ENCODE measurements at places on chromosomes 6 and 20.

GRCh38 chr6:149046164-149046821, 271.2 kb upstream of the TAB2 start:
- DNase-seq, result no peak

GRCh38 chr20:37407019-37407566, 61.2 kb downstream of the SRC start:
- no peak for DNase-seq

DNA sequence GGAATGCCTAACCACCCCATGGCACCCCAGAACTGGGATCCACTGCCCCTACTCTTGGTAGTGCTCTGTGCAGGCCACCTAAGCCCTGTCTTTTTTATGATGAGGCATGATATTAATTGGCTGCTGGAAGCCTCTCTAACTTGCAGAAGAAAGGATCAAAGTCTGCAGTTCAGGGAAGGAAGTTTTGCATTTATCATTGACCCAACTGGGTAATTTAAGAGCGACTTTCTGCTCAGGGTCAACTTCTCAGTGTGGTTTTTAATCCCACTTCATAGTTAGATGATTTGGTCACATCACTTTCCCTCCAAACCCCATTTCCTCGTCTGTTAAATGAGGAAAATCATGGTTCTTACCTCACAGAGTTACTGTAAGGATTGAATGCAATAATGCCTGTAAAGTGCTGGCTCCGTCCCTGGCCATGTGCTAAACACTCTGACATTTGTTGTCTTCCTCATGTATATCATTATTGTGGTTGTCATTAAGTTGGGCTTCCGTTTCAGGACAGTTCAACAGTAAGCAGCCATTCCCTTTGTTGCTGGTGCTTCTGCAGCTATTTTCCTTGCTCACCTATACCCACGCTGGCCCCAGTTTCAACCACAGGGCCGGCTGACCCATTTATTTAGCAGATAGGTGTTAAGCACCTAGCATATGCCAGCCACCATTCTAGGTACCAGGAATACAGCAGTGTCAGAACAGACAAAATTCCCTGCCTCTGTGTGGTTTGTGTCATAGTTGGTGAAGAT, 14.2 kb downstream of the E2F3 start:
- DNase-seq, result no peak

DNA sequence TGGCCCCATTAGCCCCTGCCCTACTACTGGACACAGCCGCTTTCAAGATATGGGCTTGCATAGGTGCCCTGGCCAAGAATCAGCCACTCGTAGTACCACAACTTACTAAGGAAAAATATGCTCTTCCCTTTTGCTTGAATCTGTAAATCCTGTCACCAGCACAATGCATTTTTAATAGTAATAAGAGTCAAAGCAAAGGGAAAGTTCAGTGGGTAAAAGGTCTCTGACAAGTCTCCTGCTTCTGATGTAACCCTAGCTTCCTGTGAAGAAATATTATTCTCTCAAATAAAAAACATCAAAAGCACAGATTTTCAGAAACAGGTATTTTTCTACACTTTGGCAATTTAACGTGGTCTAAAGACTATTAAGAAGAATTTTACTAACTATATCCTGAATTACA, 373.8 kb downstream of the GJA1 start:
- no peak for DNase-seq

GRCh38 chr6:45707176-45707575, 308.5 kb downstream of the CLIC5 start:
- no peak for DNase-seq

- DNase-seq, result no peak
These were observed 364 bp downstream of the FRS3 start for GRCh38 chr6:41779336-41779735.

DNA sequence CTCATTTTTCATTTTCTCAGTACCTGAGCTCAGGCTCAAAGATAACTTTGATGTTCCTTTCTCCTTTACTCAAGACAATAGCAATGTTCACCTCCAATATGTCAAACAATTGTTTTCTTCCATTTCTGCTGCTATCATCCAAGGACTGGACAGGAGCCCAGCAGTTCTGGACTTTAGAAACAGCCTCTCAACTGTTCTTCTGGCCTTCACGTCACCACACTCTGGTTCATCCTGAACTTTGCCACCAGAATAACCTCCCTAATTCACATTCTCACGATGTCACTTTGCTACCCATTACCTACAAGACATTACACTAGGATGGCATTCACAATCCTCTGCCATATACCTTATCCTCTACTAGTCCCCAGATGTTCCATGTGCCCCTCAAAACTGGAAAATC, 60.6 kb upstream of the PLEKHG1 start:
- DNase-seq, result no peak

DNA sequence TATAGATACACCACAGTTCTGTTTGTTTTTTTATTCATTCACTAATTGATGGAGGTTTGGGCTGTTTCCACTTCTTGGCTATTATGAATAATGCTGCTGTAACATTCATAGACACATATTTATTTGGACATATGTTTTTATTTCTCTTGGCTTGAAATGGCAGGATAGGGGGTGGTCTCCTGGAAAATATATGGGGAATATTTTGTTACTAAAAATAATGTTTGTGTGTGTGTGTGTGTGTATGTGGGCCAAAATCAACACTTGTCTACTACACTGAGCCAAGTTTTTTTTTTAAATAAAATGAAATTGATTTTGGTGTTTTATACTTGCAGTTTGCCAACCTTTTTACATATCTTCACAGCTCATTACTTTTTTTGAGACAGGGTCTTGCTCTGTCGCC, 264.4 kb upstream of the SULF2 start:
- no peak for DNase-seq

- DNase-seq, result no peak
These were observed 957.5 kb upstream of the EPHA7 start for GRCh38 chr6:94376876-94377275.

DNA sequence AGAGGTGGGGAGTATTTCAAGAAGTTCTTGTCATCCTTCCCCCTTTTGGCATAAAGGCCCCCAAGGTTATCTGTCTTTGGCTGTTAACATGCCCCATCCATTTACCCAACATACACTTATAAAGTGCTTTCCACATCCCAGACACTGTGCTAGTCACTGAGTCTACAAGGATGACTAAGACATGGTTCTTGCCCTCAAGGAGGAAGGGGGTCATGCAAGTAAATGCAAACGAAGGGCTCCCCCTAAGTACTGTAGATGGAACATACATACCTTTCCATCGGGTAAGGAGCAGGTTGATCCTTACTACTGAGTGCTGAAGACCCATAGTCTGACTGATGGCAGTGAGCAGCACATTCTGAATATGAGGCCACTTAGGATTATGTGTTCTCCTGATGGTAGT, 38.3 kb downstream of the HECA start:
- DNase-seq, result no peak

- no peak for DNase-seq
These were observed 45.9 kb upstream of the POU5F1 start for GRCh38 chr6:31216208-31216898.

GRCh38 chr6:20769631-20770030, 235.4 kb downstream of the CDKAL1 start:
- DNase-seq, result no peak

GRCh38 chr6:158703111-158703836, 53.4 kb downstream of the SYTL3 start:
- DNase-seq, result no peak

- DNase-seq, result peak; percentile 88
These were observed 20.8 kb downstream of the C20orf203 start for GRCh38 chr20:32652739-32653526.

DNA sequence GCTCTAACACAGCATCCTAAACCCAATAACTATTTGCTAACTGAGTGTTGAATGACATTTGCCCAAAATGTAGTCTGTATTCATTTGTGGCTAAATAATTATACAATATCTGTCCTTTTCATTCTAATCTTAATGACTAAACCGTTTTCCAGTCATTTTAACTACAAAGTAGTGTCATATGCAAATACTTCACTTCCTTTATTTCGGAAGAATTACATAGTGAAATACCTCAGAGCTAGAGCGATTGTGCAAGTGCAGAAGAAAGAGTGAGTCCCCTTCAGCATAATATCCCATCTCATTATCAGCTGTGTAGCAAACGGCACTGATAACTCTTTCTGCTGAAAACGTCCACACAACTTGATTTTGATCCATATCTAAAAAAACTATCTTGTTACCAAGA, 66.2 kb downstream of the ROS1 start:
- DNase-seq, result no peak

DNA sequence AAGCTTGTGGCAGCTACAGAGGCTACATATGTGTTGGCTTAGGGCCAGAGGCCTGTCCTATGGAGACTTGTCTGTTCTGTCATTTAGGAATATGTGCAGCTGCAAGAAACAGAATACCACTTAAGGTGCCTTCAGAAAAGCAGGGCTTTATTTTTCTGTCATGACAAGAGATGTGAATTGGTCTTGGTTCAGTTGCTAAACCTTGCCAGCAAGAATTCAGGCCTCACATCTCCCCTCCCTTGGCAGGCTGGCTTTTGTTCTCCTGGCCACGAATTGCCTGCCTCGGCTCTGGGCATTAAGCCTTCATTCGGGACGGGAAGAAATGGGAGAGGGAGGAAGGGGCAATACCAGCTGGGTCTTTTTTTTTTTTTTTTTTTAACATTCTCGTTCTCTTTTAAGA, 82.4 kb upstream of the TGM3 start:
- DNase-seq, result no peak

- no peak for DNase-seq
These were observed 553.7 kb downstream of the CD109 start for GRCh38 chr6:74249658-74250057.

DNA sequence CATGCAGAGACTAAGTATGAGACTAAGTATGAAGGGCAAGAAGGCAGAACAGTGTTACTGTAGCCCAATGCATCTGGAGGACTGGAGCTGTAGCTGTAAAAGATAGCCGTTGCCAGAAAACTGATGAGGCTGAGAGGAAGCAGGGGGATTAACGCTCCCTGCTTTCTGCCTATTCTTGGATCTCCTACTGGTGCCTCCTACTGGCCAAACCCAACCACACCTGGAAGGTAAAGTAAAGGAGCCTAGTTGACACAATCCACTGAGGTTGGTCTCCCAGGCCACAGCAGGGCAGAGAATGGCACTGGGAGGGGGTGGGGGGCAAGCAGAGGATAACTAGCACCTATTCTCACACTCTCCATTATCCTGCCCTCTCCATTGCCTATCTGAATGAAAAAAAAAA, 105.0 kb upstream of the MRPS10 start:
- DNase-seq, result no peak

GRCh38 chr6:3380344-3381232, 76.3 kb downstream of the SLC22A23 start:
- no peak for DNase-seq

DNA sequence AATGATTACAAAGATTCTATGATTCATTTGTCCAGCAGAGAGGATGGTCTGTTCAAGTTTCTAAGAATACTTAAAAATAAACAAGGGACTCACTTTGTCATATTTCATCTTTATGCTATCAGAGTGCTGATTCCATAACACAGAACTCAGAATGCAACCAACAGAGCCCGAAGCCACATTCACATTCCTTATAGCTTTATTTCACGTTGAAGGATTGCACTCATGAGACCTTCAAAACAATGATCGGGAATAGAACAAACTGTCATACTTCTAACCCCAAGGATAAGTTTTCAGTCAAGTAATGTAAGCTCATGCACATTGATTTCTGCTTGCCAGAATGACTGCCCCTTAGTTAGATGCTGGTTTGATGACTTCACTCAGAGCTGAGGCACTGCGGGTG, 25.2 kb downstream of the FNDC1 start:
- no peak for DNase-seq

- DNase-seq, result peak; percentile 81
These were observed 68.9 kb upstream of the FAM184A start for GRCh38 chr6:119147101-119148053.

DNA sequence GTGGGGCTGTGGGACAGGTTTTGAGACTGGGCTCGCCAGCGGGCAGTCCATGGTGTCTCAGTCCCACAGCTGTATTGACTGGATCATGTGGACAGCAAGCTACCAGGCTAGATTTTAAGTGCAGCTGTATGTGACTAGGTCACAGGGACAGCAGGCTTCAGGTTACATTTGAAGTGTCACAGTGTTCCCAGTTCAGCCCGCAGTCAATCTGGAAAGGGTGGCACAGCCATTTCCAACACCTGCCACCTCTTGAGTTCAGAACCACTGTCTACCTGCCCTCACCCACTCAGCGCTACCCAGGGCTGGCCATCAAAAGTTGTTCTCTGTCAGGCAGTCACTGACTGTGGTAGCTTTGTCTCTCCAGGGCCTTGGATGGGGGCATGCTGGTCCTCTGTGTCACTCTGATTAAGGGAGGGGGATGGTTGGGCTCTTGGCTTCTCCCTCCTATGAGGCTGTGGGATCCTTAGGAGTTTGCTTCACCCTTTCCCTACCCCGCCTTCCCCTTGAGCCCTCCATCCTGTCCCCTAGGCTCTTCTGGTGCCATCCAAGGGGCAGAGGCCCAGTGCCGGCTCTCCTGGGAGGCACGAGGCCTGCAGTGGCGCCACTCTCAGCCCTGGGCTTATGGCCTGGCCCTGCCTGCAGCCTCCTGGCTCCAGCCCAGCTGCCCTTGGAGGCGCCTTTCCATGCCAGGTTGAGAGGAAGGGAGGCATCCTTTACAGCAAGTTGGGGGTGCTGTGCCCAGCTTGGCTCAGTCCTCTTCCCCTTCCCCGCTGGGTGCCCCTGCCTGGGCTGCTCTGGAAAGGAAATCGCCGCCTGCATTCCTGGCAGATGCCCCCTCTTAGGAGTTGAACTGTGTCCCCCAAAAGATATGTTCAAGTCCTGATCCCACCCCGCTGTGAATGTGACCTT, 44.9 kb downstream of the PNLDC1 start:
- no peak for DNase-seq

DNA sequence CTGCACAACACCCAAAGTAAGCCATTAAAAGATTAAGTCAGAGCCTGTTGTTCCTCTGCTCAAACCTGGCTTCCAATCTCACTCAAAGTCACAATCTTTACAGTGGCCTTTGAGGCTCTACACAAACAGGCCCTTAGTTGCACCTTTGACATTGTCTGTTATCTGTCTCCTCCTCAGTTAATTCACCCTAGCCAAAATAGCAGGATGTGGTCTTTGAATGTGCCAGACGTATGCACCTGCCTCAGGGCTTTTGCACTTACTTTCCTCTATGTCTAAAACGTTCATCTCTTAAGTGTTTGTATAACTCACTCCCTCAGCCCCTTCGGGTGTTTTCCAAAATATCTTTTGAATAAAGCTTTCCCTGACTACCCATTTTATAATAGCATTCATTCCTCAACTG, 107.7 kb downstream of the EYA4 start:
- DNase-seq, result no peak

DNA sequence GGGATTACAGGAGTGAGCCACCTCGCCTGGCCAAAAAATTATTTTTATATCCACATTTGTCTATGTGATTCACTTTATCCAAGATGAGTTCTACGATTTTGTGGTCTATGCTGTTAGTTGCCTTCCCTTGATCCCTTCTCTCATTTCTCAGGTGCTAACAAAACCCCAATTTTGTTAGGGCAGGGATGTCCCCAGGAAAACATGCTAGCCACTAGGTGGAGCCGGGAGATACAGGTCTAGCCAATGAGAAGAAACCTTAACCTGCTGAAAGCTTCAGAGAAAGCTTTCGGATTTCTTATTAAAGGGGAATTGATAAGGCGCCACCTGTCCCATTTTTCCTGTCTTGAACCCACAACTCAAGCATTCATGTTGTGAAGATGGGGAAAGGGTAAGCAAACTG, 167.4 kb upstream of the OLIG3 start:
- no peak for DNase-seq

Data from aorta (tissue), 5 donors.